ENCODE measurements at places on chromosomes 6 and 20. TPM values are rescaled to one million over a fixed set of nuclear protein-coding genes. Genes with fewer than 3 reads are reported as not detected.

Gene C6orf141
- 0.87 TPM for total RNA-seq

Gene GOPC
- total RNA-seq = 16.1 TPM

Gene SIRT5
- total RNA-seq = 13.5 TPM

Gene RCAN2
- not detected for total RNA-seq

Gene EYS
- not detected for total RNA-seq

Gene JAG1
- total RNA-seq = 0.41 TPM

Gene FOXA2
- total RNA-seq = not detected

Gene MAS1
- not detected for total RNA-seq

Gene RNF8
- 19.8 TPM for total RNA-seq

DNA sequence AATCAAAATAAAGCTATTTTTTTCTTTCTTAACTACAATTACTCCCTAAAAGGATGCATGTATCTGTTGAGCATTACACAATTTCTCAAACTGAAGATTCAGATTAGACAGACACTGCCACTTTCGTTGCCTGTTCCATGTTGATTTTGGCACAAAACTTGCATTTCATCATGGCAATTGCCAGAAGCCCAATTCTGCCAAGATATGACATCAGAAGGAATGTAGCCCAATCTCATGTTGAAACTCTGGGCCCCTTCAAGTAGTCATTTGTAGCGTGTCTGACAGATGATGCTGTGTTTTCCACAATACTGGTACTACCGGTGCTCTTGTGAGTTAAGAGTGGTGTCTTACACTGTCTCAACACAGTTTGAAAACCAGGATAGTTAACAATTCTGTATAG, 705.4 kb downstream of the PTPRT start:
- H3K27me3 ChIP-seq = no peaks in the 10 kb centered on the region
- no peak overlapping the region for H3K27ac ChIP-seq
- no peaks in the 10 kb centered on the region for H3K36me3 ChIP-seq
- DNase-seq = no peak
- no peaks in the 10 kb centered on the region for H3K4me1 ChIP-seq
- H3K4me3 ChIP-seq = no peak overlapping the region

- H3K4me1 ChIP-seq = no peaks in the 10 kb centered on the region
- H3K27me3 ChIP-seq = no peaks in the 10 kb centered on the region
- no peaks in the 10 kb centered on the region for H3K36me3 ChIP-seq
- DNase-seq = no peak
Observed at GRCh38 chr20:47776639-47777038, 8.6 kb downstream of the SULF2 start.

GRCh38 chr6:122285292-122285913, 114.0 kb upstream of the HSF2 start:
- no peak overlapping the region for H3K4me3 ChIP-seq
- no peaks in the 10 kb centered on the region for H3K27me3 ChIP-seq
- no peaks in the 10 kb centered on the region for H3K36me3 ChIP-seq
- no peak for DNase-seq

- no peaks in the 10 kb centered on the region for H3K27me3 ChIP-seq
- H3K4me1 ChIP-seq = no peaks in the 10 kb centered on the region
- DNase-seq = no peak
Observed at GRCh38 chr20:63885264-63886053, 9.5 kb upstream of the DNAJC5 start.

DNA sequence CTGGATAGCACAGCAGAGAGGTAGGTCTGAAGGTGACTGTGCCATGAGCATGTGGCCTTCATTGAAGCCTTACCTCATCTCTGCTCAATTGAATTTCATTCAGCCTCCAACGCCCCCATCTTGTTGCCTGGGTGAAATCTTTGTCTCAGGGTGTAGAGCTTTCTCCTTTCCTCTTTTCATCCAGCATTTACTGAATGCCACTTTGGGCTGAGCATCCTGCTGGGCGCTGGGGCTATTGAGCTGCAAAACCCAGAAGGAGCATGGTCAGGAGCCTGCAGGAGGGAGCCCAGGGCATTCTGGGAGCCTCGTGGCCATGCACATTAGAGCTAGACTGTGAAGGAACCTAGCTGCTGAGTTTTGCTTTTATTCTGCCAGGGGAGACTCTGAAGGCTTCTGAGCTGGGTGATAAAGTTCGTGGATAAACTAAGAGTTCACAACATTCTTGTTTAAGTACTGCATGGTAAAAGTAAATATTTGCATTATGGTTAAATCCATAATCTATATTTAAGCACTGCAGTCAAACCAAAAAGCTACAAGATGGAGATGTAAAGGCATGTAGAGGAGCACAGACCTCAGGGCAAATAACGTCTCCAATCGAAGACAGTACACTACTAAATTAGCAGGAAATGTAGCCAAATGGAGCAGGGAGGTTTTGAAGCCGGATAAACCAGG, 13.2 kb upstream of the ASXL1 start:
- H3K27me3 ChIP-seq = no peaks in the 10 kb centered on the region
- no peak overlapping the region for H3K4me3 ChIP-seq
- H3K36me3 ChIP-seq = peaks cover 8% of the 10 kb centered on the region
- no peak overlapping the region for H3K27ac ChIP-seq
- DNase-seq = no peak

DNA sequence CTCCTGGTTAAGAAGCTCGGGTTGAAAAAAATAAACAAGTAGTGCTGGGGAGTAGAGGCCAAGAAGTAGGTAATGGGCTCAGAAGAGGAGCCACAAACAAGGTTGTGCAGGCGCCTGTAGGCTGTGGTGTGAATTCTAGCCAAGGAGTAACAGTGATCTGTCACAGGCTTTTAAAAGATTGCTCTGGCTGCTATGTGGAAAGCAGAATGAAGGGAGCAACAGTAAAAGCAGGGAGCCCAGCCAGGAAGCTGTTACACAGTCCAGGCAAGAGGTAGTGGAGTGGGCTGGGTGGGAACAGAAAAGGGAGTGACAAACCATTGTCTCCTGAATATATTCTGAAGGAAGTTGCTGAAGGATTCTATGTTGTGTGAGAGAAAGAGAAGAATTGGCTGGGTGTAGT, 2.0 kb downstream of the HFE start:
- peaks cover 34% of the 10 kb centered on the region for H3K4me1 ChIP-seq
- no peaks in the 10 kb centered on the region for H3K27me3 ChIP-seq

GRCh38 chr6:137351890-137352289, 132.7 kb upstream of the IFNGR1 start:
- DNase-seq = no peak
- peaks cover 13% of the 10 kb centered on the region for H3K4me1 ChIP-seq

- H3K27ac ChIP-seq = no peak overlapping the region
- no peak for DNase-seq
- H3K4me3 ChIP-seq = no peak overlapping the region
- no peaks in the 10 kb centered on the region for H3K27me3 ChIP-seq
- H3K36me3 ChIP-seq = peaks cover 3% of the 10 kb centered on the region
Observed at GRCh38 chr20:10504608-10504993, 69.5 kb downstream of the SLX4IP start.

- H3K4me3 ChIP-seq = no peak overlapping the region
- no peak for DNase-seq
- no peaks in the 10 kb centered on the region for H3K4me1 ChIP-seq
- no peaks in the 10 kb centered on the region for H3K27me3 ChIP-seq
- H3K27ac ChIP-seq = no peak overlapping the region
Observed at GRCh38 chr20:37849156-37849555, 53.8 kb upstream of the VSTM2L start.

DNA sequence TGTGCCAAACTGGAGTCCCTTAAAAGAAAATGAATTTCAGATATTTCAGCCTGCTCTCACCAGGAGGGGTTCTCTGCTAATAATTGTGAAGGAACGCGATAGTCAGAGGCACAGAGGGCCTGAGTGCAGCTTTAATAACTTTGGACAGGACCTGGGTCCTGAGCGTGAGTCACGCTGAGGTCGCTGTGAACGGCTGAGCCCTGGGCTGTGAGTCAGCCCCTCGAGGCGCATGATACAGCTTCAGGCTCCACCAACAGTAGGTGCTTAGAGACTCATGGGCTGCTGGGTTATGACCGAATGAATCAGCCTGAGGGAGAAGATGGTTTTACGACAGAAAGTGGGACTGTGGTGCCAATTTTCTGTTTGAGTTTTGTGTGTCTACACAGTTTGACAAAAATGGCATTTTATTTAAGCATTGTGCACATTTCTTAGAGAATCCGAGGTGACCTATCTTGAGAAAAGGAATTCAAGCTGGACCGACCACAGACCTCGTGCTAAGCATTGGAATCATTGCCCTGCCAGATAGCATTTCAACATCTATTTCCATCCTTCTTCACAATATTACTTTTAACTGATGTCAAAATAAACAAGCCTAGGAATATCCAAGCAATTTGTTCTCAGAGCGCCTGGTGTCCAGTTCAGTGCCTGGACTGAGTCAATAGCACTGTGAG, 183.0 kb downstream of the THBS2 start:
- H3K27me3 ChIP-seq = no peaks in the 10 kb centered on the region
- no peak for DNase-seq
- no peak overlapping the region for H3K4me3 ChIP-seq
- H3K27ac ChIP-seq = no peak overlapping the region
- H3K4me1 ChIP-seq = no peaks in the 10 kb centered on the region

GRCh38 chr20:58711266-58712051, 18.9 kb downstream of the NPEPL1 start:
- no peaks in the 10 kb centered on the region for H3K4me1 ChIP-seq
- H3K27ac ChIP-seq = no peak overlapping the region
- no peak overlapping the region for H3K4me3 ChIP-seq
- no peaks in the 10 kb centered on the region for H3K27me3 ChIP-seq

- no peaks in the 10 kb centered on the region for H3K27me3 ChIP-seq
- H3K4me3 ChIP-seq = no peak overlapping the region
- H3K4me1 ChIP-seq = peaks cover 13% of the 10 kb centered on the region
- DNase-seq = no peak
- peaks cover 27% of the 10 kb centered on the region for H3K36me3 ChIP-seq
Observed at GRCh38 chr20:13396022-13396421, 174.9 kb downstream of the ISM1 start.
